ENCODE measurements at places on chromosomes 13 and 19. TPM values are rescaled to one million over a fixed set of nuclear protein-coding genes. Genes with fewer than 3 reads are reported as not detected.

CEACAM1 gene
- total RNA-seq = 1.2 TPM

FCAR gene
- not detected for total RNA-seq

CEACAM20 gene
- not detected for total RNA-seq

ZNF497 gene
- 5.1 TPM for total RNA-seq

KRTDAP gene
- total RNA-seq = 0.74 TPM

LILRB3 gene
- 0.12 TPM for total RNA-seq

TEX26 gene
- total RNA-seq = not detected

RAB3D gene
- total RNA-seq = 28.9 TPM

SIAH3 gene
- total RNA-seq = not detected

ZNF555 gene
- 4.5 TPM for total RNA-seq

RNF113B gene
- total RNA-seq = not detected

SLITRK5 gene
- not detected for total RNA-seq

PGLYRP1 gene
- total RNA-seq = not detected

ZNF100 gene
- total RNA-seq = 8.5 TPM

MAG gene
- total RNA-seq = 0.17 TPM

DENND1C gene
- total RNA-seq = 0.54 TPM

SELENOV gene
- not detected for total RNA-seq

ZNF253 gene
- total RNA-seq = not detected

PLEKHF1 gene
- total RNA-seq = 5.5 TPM

LPAR6 gene
- 0.12 TPM for total RNA-seq

PVR gene
- 62.0 TPM for total RNA-seq

ATP4B gene
- not detected for total RNA-seq

TINCR gene
- total RNA-seq = 6.1 TPM

TNFSF11 gene
- total RNA-seq = not detected

DNM2 gene
- 183 TPM for total RNA-seq

TEX29 gene
- total RNA-seq = not detected

ICAM4 gene
- not detected for total RNA-seq

MIER2 gene
- total RNA-seq = 41.5 TPM

KISS1R gene
- total RNA-seq = 5.9 TPM

MYO16 gene
- total RNA-seq = 0.07 TPM

OR7A5 gene
- total RNA-seq = not detected

ZNF546 gene
- 0.64 TPM for total RNA-seq

ZNF836 gene
- not detected for total RNA-seq

MRPL57 gene
- total RNA-seq = 26.3 TPM

AZU1 gene
- not detected for total RNA-seq

ZNF837 gene
- 3.2 TPM for total RNA-seq

MIPEP gene
- 33.3 TPM for total RNA-seq

PSG11 gene
- not detected for total RNA-seq

ZNF491 gene
- not detected for total RNA-seq

KLK15 gene
- not detected for total RNA-seq

RHPN2 gene
- total RNA-seq = 33.3 TPM

CRB3 gene
- 40.5 TPM for total RNA-seq

CLEC4G gene
- not detected for total RNA-seq

CHST8 gene
- total RNA-seq = not detected

GJA3 gene
- total RNA-seq = 8.0 TPM

SCEL gene
- total RNA-seq = 0.07 TPM

ANGPTL8 gene
- total RNA-seq = not detected

ACTMAP gene
- total RNA-seq = 16.8 TPM

CRYL1 gene
- total RNA-seq = 26.5 TPM

SIGLEC14 gene
- total RNA-seq = not detected
